ENCODE measurements at places on chromosomes 5 and 9.

DNA sequence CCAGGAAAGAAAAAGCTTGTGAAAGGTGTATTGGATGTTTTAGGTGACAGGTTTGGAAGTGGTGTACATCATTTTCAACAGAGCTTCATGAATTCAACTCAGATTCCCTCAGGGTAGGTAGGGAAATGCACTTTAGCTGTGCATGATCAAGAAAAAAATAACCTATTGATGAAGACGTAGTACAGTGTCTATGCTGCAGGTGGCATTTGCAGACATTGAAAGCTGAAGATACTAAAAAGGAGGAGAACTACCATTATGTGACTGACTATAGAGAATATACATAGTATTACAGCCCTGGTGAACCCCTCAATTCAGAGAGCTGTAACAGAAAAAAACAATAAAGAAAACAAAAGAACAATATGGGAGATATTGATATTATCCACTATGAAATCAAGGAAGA, 2344.7 kb upstream of the ACO1 start:
- no peak for DNase-seq

DNA sequence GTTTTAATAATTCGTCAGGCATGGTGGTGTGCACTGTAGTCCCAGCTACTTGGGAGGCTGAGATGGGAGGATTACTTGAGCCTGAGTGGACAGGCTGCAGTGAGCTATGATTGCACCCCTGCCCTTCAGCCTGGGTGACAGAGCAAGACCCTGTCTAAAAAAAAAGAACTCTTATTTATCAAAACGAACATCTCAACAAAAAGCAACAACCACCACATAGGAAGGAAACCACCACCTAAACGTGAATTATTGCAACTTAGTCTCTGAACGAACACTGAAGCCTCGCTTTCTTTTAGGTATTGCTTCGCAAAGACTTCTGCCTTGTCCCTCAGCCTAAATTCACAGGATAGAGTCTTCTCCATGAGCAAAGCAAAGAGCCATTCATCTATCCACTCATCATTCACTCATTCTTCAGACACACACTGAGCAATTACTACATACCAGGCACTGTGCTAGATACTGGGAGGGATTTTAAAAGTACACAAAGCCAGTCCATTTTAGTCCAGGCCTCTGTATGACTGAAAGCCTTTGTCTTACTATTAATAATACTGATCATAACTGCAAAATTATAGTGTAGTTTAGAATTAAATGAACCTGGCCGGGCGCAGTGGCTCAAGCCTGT, 57.4 kb downstream of the THBS4 start:
- DNase-seq, result no peak

DNA sequence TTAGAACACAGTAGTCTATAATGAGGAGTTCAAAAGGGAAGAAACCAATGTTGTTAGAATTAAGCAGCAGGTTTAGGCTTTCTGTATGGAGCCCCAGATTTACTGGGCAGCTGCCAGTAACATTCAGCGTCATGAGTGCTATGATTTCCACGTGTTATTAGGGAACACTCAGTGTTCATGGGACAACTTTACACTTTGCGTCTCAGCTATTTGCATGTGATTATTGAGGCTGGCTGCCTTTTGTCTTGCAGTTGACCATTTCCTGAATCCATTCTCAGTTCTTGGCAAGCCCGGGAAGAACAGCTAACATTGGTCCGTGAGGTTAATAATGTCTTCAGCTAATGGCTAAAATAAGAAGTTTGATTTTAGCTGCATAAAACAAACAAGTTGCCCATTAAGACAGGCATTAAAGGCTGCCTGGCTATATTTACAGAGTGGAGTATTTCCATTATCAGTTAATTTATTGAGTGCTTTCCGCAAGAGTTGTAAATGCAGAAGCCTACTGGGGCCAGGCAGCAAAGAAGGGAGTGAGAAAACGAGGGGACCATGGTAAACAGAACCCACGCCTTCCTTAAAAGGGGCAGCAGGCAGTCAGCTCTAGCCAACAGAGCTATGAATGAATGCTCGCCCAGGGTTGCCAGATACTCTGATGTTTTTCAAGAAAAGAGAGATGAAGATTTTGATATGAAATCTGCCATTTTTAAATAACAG, 120.9 kb downstream of the PIP5K1B start:
- no peak for DNase-seq

DNA sequence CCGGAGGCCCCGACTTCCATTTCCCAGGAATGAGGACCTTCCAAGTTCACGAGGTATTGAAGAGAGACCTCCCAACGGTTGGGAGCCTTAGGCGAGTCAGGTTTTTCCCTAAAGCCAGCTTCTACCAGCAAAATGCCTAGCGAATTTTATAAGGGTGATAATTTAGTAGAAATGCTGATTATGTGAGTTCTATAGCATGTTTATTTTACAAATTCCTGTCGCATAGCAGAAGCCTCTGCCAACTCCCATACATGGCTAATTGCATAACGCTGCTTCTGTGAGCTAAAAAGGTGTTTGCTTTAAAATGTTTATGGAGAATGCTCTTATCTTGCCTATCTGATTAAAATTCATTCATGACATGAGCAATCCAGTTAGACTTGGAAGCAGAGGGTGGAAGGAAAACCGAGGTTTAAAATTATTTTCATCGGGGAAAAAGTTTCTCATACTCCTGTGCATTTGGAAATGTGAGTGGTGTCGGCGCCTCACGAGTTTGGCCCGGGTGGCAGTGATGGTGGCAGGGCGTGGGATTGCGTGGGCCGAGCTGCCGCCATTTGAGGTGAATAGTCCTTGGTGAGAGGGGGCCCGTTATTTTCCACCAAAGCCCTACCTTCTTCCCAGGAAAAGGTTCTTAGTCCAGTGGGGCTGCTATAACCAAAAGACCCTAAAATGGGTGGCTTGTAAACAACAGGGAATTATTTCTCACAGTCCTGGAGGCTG, 104.4 kb upstream of the FCN2 start:
- no peak for DNase-seq

DNA sequence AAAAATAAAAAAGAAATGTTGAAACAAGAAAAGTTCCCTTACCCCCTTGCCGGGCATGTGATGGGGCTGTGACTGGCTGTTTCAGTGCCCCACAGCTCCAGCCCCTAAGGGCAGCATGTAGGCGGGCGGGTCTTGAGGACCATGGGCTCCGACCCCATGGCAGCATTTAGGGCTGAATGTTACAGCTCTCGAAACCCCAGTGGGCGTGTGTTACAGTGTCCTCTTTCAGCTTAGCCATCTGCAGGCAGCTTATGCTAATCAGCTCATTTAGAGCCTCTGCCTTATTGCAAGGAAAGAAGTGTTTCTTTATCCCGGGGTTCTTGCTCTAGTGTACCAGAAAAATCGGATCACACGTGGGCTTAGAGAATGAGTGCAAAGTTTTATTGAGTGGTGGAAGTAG, 497.4 kb upstream of the CYLC2 start:
- no peak for DNase-seq
